Aorta (tissue), 5 donors: ENCODE measurements at places on chromosomes 7 and 10. TPM values are rescaled to one million over a fixed set of nuclear protein-coding genes. Genes with fewer than 3 reads are reported as not detected.

Gene GTF2IRD1
- total RNA-seq = 10.3 TPM

Gene CYP26C1
- total RNA-seq = 0.23 TPM

Gene CCDC201
- total RNA-seq = not detected

Gene CRCP
- total RNA-seq = 29.5 TPM

Gene VENTX
- total RNA-seq = 4.0 TPM

Gene PNLIPRP3
- total RNA-seq = not detected

Gene UTF1
- not detected for total RNA-seq

Gene MRPL32
- total RNA-seq = 42.9 TPM

Gene FKBP6
- not detected for total RNA-seq

Gene KAZALD1
- total RNA-seq = 17.6 TPM

Gene ZC3HAV1L
- total RNA-seq = 6.9 TPM

Gene HSPA12A
- 25.7 TPM for total RNA-seq

Gene ASZ1
- total RNA-seq = not detected

Gene CREB5
- 27.1 TPM for total RNA-seq

Gene PVRIG
- total RNA-seq = 2.1 TPM

Gene TSC22D4
- total RNA-seq = 46.5 TPM

Gene CAV2
- total RNA-seq = 131 TPM

Gene SEMA4G
- 4.2 TPM for total RNA-seq

Gene C10orf67
- total RNA-seq = not detected

Gene NEUROG3
- not detected for total RNA-seq

Gene PIK3CG
- total RNA-seq = 11.8 TPM

Gene RPEL1
- total RNA-seq = not detected

Gene GPR146
- 44.2 TPM for total RNA-seq

Gene ATOH7
- total RNA-seq = not detected
